ENCODE measurements at places on chromosomes 5 and 9. TPM values are rescaled to one million over a fixed set of nuclear protein-coding genes. Genes with fewer than 3 reads are reported as not detected.

PCDHAC1 gene
- total RNA-seq, result 5.9 TPM

CARD19 gene
- total RNA-seq, result 49.6 TPM

LRSAM1 gene
- 52.5 TPM for total RNA-seq

WNK2 gene
- 241 TPM for total RNA-seq

SLC6A18 gene
- not detected for total RNA-seq

KCNV2 gene
- total RNA-seq, result not detected

CCNI2 gene
- total RNA-seq, result 0.56 TPM

EIF4E1B gene
- total RNA-seq, result 7.0 TPM

CCDC127 gene
- 12.8 TPM for total RNA-seq

CLINT1 gene
- 43.1 TPM for total RNA-seq

RBM18 gene
- total RNA-seq, result 31.0 TPM

AK1 gene
- total RNA-seq, result 152 TPM

ADAMTS2 gene
- 6.5 TPM for total RNA-seq

TLX3 gene
- not detected for total RNA-seq

NDST1 gene
- 82.3 TPM for total RNA-seq

CAMK4 gene
- total RNA-seq, result 64.8 TPM

DMGDH gene
- total RNA-seq, result 6.7 TPM

C5orf46 gene
- total RNA-seq, result not detected

LCN2 gene
- not detected for total RNA-seq

IFNA2 gene
- 2.8 TPM for total RNA-seq

HCN1 gene
- total RNA-seq, result 64.3 TPM

TARS1 gene
- total RNA-seq, result 43.4 TPM

C9orf153 gene
- 3.8 TPM for total RNA-seq

PCDHGB7 gene
- total RNA-seq, result 21.6 TPM

NUTM2F gene
- not detected for total RNA-seq

SLC45A2 gene
- total RNA-seq, result 1.1 TPM

CAVIN4 gene
- total RNA-seq, result 2.9 TPM

SLC6A7 gene
- 39.5 TPM for total RNA-seq

CDX1 gene
- total RNA-seq, result 0.38 TPM

SPINK6 gene
- total RNA-seq, result not detected

NOL6 gene
- total RNA-seq, result 27.7 TPM

PCDHB10 gene
- total RNA-seq, result 11.1 TPM

ENTREP1 gene
- 29.2 TPM for total RNA-seq

PGM5 gene
- 4.1 TPM for total RNA-seq

SPINK5 gene
- not detected for total RNA-seq

ORM2 gene
- total RNA-seq, result not detected

MED27 gene
- total RNA-seq, result 24.3 TPM

SLC36A3 gene
- not detected for total RNA-seq

ENC1 gene
- 913 TPM for total RNA-seq

OSTF1 gene
- 57.3 TPM for total RNA-seq

NR5A1 gene
- total RNA-seq, result not detected

TUSC1 gene
- 15.0 TPM for total RNA-seq

SPTLC1 gene
- 55.8 TPM for total RNA-seq

PTPN3 gene
- 12.1 TPM for total RNA-seq

TRMT10B gene
- 7.9 TPM for total RNA-seq

IGIP gene
- total RNA-seq, result 53.6 TPM

CCDC180 gene
- 14.5 TPM for total RNA-seq

EPB41L4A gene
- total RNA-seq, result 21.7 TPM
